ENCODE measurements at places on chromosomes 3 and 15.

GRCh38 chr3:119013951-119014350 lies 20.7 kb downstream of the IGSF11 start:
- no peak for DNase-seq

GRCh38 chr3:124636101-124636862 lies 94.0 kb upstream of the UMPS start:
- no peak for DNase-seq

DNA sequence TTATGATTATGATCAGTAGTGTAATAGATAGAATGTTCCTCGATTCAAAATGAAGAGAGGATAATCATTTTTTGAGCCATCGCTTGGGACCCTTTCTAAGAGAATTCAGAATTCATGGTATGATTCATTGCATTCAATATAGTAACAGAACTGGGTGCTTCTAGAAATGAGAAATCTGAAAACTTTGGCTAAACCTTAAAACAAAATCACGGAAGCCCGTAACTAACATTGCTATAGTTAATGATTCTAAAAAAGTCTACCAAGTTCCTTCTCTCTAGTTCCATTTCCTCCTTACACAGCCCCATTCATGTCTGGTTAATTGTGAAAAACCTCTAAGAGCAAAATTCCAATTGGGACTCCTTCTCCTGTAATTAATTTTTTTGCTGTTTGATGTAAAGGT lies 217.1 kb downstream of the GBE1 start:
- DNase-seq: peak; percentile 5

DNA sequence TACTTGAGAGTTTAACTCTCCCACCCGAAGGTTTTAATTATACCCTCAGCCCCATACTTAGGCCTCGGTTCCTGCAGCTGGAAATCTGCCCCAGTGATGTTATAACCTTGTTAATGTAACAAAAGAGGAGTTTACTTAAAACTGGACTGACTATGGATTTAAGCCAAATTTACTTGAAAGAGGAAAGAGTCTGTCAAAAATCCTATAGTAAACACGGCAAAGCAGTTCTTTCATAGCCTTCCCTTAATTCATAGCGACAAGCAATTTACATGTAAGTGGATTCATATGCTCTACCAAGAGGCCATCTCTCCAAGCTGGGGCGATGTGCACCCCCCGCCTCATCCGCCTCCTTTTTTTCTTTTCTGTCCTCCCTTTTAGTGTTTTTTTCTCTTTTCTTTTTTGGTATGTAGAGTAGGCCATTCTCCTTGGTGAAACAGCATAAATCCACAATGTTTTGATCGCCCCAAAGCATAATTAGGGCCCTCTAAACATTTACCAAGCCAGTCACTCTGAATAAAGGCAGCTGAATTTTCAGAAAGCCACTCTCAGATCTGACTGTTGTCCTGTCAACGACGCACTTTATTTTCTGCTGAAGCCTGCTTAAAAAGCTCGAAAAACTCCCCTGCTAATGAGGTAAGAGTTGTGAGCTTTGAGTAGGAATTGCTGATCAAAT lies 373.1 kb upstream of the WNT5A start:
- DNase-seq: no peak

GRCh38 chr3:147414390-147415138 lies 5.4 kb downstream of the ZIC1 start:
- no peak for DNase-seq

DNA sequence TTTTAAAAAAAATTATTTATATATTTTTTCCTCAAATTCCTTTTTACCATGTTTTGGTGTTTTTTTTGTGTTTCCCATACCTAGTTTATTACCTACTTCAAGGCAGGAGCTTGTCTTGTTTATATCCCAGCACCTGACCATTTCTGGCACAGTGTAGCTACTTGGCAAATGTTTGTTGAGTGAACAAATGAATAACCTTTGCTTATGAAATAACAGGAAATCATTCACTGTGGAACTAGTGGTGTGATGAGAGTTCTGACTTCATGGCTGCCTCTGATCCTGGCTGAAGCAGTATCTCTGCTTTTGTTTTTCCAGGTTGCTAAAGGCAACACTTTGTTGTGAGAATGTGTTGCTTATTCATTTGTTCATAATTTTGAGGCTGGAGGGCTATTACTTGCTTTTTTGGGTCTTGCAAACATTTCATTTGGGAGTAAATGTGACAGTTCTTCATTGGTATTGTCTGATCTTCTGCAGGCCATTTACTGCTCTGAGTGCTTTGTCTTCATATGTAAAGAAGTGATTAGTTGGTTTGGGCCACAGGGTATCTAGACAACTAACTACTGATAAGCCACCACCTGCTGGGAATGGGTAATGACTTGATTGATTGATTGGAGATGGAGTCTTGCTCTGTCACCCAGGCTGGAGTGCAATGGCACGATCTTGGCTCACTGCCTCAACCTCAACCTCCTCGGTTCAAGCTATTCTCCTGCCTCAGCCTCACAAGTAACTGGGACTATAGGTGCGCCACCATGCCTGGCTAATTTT lies 5.7 kb downstream of the RAD54L2 start:
- DNase-seq: no peak

Measured in GM12864 (cell line).